Cerebellar nuclear complex (tissue), 1 donor: ENCODE measurements at places on chromosomes 7 and 10.

DNA sequence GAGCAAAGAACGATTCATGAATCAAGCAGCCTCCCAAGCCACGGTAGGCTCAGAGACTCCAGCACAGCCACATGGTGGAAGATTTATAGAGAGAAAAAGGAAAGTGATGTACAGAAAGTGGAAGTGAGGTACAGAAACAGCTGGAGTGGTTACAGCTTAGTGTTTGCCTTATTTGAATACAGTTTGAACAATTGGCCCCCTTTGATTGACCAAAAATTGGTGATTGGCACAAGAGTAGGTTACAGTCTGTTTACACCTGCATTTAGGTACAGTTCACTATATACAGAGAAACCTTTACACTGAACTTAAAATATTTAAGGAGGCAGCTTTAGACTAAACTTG, 136.4 kb upstream of the ASAH2 start:
- DNase-seq = no peak

GRCh38 chr7:42128703-42129102, 108.3 kb downstream of the GLI3 start:
- DNase-seq = no peak

- DNase-seq = no peak
Measured at GRCh38 chr10:44306762-44307161, 78.1 kb downstream of the CXCL12 start.

DNA sequence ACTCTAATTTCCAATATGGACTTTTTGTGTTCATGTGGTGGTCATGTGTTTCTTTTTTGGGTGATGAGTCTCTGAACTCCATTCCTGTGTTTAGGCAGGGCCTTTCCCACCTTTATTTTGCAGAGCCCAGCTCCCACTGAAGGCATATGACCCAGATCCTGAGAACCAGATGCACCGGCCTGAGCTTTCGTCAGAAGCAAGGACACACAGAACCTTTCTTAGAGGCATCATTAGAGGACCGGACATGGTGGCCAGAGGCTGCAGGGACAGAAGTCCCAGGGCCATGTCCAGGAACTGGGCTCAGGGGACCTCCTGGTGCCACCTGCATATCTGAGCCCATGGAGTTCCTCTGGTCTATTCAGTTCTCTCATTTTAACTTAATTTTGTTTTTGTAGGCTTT, 200.9 kb upstream of the ZNF32 start:
- DNase-seq = no peak

DNA sequence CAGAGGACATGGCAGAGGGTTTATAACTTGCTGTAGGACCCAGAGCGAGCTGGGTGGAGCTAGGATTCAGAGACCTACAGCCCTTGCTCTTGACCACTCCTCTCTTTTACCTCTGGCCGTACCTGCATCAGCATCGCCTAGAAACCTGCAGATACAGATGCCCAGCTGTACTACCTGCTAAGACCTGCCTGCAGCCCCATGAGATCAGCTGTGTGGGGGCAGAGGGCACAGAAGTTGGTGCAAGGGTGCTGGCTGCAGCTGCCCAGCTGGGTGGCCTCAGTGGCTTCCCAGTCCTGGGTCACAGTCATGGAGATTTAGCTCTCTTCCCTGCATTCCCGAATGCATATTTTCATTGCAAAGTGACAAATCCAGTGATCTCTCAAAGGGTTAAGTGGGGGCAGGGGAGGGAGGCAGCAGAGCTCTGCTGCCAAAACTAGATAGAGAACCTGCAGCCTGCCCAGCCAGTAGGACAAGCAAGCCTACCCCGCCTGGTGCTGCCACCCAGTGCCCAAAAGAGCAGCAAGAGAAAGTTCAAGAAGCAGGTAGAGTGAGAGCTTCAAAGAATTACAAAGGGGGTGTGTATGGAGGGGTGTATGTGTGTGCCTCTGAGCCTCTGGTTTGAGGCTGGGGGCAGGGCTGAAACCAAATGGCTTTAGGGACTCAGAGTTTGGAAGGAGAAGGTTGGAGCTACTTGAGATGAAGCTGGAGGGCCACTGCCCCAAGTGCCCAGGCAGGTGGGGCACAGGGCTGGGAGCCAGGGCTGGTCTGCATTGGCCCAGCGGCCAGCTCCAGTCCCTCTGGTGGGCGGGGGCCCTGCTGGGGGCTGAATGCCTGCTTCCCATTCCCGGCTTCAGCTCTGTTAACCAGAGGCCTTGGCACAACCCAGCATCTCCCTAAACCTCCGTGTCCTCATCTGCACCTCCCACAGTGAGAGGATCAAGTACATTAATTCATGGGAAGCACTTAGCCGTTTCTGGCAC, 6.9 kb downstream of the FAM241B start:
- peak; percentile 60 for DNase-seq

GRCh38 chr7:28575241-28575643, 162.9 kb downstream of the CREB5 start:
- DNase-seq = no peak

DNA sequence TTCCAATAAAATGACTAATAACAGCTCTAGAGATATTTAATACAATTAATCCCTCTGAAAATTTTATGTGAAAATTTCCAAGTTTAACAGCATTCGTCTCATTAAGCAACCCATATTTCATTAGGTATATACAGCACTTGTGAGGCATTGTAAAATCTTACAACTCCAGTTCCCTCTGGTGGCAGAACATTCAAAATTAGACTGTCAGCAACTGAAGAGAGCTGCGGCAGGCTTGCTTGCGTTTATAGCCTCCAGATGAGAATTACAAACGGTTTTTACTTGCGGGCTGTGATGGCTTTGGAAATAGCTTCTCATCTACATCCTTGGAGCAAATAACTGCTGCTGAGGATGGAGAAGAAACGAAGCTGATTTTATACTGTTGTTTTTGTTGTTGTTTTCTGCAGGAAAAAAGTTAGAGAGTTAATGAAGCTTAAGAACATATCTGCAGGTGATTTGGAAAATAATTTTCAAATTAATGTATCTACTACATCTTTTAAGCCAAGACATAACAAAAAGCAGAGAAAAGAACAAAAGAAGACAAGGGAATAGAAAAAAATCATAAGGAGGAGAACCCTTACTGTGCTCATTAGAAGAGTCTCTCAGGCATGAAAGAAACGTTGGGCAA, 171.3 kb downstream of the MAGI2 start:
- peak; percentile 49 for DNase-seq

- no peak for DNase-seq
Measured at GRCh38 chr7:152136686-152137085, 111.2 kb downstream of the GALNT11 start.

- DNase-seq = no peak
Measured at GRCh38 chr7:78018641-78019446, 220.3 kb downstream of the PHTF2 start.

GRCh38 chr7:155843426-155844018, 31.3 kb upstream of the SHH start:
- DNase-seq = no peak

DNA sequence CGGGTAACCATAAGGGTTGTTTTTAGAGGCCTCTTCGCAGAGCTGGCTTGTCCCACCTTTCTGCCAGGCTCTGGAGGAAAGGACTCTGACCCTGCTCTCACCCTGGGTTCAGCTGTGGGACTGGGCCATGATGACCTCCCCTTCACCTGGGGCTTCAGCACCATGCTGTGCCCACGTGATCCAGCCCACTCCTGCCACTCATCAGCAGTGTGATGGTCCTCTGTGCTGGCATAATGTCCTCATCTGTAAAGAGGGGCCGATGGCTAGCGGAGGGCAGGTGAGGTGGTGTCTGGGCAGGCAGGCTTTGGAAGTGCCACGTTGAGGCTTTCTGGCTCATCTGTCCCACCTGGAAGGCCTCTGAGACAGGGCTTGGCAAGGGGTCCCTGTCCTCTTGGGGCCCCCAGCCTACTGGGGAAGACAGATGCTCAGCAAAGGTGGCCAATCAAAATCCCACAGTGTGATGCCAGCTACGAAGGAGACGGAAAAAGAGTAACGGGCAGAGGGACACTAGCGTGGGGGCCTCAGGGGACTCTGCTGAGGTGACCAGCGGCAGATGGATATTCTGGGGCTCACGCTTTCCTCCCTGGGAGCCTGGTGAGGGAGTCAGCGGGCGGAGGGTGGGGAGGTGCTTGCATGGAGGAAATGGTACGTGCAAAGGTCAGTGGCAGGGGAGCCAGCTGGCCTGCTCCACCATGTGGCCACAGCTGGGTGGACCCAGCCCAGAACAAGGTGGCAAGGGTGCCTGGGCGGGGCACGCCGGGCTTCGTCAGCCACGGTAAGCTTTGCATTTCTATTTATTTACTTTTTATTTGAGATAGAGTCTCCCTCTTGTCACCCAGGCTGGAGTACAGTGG, 5.4 kb downstream of the LRWD1 start:
- DNase-seq = no peak

- no peak for DNase-seq
Measured at GRCh38 chr7:157397731-157398691, 61.2 kb downstream of the DNAJB6 start.

GRCh38 chr7:112997831-112998230, 88.8 kb downstream of the GPR85 start:
- no peak for DNase-seq

DNA sequence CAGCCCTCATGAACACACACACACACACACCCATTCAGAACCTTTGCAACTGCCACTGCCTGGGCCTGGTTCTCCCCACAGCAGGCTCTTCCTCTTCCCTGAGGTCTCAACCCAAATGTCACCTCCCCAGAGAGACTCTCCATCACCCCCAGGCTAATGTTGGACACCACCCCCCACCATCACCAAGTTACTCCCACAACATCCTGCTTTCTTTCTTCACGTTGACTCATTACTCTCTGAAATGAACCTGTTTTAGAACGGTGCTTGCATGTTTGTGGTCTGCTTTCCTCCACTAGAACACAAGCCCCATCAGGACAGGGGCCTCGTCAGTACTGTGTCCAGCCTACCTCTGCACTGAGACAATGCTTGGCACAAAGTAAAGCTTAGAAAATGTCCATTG, 16.0 kb downstream of the AFAP1L2 start:
- DNase-seq = no peak

GRCh38 chr10:129608653-129609052, 141.6 kb downstream of the MGMT start:
- no peak for DNase-seq

DNA sequence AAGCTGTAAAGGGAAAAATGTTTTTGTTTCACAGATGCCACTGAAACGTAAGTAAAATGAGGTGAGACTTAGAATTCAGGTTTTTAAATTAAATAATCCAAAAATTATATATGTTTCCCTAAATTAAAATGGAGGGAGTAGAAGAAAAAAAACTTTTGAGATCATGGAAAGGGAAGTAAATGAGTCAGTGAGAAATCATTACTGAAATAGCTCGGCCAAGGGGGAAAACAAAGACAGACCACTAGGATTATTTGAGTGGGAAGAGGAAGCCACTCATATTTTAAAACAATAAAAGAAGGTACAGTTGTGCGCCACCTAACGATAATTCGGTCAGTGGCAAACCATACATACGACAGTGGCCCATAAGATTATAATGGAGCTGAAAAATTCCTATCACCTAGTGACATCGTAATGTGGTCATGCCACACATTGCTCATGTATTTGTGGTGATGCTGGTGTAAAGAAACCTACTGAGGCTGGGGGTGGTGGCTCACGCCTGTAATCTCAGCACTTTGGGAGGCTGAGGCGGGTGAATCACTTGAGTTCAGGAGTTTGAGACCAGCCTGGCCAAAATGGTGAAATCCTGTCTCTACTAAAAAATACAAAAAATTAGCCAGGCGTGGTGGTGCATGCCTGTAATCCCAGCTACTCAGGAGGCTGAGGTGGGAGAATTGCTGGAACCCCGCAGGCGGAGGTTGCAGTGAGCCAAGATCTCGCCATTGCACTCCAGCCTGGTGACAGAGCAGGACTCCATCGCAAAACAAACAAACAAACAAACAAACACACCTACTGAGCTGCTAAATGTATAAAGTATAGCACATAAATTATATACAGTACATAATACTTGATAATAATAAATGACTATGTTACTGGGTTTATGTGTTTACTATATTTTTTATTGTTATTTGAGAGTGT, 64.7 kb downstream of the MKX start:
- DNase-seq = no peak

- DNase-seq = no peak
Measured at GRCh38 chr7:78020136-78020873, 221.7 kb downstream of the PHTF2 start.

GRCh38 chr10:124872681-124873080, 69.2 kb upstream of the ZRANB1 start:
- DNase-seq = no peak

GRCh38 chr7:98281757-98282606, 496 bp downstream of the BRI3 start:
- no peak for DNase-seq

DNA sequence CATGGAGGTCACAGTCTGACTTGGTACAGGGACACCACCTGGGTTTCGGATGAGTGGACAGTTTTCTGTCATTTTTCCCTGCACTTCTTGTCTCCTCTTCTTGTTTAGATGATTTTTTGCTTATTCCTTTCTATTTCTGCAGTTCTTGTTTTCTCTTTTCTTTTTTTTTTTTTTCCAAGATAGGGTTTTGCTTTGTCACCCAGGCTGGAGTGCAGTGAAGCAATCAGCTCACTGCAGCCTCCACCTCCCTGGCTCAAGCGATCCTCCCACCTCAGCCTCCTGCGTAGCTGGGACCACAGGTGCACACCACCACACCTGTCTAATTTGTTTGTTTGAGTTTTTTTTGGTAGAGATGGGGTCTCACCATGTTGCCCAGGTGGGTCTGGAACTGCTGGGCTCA, 49.7 kb upstream of the RASGEF1A start:
- DNase-seq = no peak
